MCF 10A (cell line): ENCODE measurements at places on chromosomes 16 and 17. TPM values are rescaled to one million over a fixed set of nuclear protein-coding genes. Genes with fewer than 3 reads are reported as not detected.

- peak; percentile 65 for DNase-seq
These were observed 2.7 kb downstream of the TNFAIP1 start for GRCh38 chr17:28338056-28338768.

- no peak for DNase-seq
These were observed 15.3 kb downstream of the CA7 start for GRCh38 chr16:66859397-66860068.

DNA sequence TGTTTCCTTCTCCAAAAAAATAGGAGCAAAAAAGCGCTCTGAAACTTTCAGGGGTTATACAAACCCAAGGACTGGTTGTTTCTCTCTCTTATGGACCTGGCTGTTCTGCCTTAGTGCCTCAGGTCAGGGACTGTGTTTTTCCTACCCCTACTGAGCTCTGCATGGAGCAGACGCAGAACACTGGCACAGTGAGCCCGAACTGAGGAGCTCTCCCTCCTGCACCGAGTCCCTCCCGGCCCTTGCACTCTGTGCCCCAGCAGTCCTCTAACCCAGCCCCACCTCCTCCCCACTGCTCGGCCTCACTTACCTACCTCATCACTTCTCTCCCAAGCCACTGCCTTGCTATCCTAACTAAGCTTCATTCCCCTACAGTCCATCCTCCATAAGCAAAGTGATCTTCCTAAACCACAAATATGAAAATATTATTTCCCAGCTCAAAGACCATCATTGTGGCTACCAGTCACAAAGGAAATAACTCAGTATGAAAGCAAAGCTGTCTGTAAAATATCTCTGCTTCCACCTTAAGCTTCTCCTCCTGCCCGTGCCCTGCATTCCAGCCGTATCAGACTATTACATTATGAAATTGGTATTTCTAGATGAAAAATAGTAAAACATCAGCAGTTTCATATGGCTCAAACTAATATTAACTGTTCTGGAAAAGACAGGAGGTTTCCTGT lies 13.6 kb downstream of the MEIOB start:
- DNase-seq, result no peak

DNA sequence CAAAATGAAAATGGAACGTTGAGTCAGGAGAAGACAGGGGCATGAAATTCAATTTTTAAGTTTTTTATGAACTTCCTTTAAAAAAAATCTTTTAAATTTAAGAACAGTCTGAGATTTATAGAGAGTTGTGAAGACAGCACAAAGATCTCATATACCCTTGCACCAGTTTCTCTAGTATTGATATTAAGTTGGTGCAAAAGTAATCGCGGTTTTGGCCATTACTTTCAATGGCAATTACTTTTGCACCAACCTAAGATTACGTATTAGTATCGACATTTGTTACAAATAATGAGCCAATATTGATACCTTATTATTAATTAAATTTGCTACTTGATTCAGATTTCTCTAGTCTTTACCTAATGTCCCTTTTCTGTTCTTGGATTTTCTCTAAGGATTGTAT lies 684.4 kb upstream of the CDH8 start:
- no peak for DNase-seq

PTGES3L gene
- total RNA-seq, result 0.83 and 0.96 TPM in 2 replicates
